ENCODE measurements at places on chromosomes 12 and 14.

GRCh38 chr12:25494926-25495325, 58.2 kb downstream of the LMNTD1 start:
- no peak for DNase-seq

DNA sequence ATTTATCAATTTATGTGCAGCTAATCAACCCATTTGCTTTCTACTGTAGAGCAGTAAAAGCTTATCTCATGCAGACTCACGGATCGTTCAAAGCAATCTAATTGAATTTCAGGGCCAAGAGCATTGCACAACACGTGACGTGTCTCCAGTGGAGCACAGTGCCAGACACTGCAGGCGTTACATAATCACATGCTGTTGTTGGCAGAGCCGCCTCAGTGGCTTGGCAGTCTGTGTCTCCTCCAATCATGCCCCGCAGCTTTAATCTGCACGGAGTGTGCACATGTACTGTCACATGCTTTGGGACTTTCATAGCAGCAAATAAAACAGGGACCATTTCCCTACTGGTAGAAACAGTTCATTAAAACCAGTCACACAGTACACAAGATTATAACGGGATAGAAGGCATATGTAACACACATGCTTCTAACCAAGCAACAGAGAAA, 309.3 kb downstream of the ITPR2 start:
- DNase-seq, result no peak

DNA sequence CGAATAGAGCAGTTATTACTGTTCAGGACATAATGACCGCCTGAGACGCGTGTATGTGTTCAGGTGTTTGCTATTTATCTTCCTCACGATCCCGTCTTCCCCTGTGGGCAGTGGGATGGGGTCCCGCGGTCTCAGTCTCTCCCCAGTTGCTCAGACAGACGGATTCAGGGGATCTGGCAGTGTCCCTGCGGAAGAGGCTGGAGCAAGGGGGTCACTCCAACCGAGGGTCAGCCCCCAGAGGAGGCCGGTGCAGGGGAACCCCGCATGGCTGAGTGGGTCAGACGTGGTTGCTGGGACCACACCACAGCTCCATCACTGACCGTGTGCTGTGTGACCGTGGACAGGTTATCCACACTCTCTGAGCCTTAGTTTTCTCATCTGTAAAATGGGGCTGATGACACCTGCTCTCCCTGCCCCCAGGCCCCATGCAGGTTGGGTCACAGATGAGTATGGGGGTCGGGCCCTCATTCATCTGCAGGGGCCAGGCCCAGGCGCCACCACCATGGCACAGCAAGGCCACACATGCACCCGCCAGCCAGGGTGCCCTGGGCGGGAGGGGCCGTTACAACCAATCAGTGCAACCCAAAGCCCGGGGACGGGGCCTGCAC, 5.2 kb downstream of the MMP17 start:
- no peak for DNase-seq

DNA sequence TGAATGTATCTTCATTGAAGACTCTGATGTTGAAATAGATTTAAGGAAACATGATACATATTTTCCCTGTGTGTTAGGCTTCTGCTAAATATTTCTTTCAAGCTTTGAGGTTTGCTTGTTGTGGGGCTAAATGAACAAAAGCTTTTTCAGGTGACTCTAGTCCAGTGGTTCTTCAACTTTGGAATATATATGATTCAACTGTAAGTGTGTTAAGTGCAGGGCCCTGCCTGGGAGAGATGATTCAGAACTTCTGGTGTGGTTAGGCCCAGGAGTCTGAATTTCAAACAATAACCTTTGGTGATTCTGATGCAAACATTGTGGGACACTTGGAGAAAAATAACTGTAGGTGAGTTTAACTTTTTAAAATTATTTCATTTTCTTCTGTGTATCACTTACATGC, 93.0 kb downstream of the TRHDE start:
- no peak for DNase-seq

GRCh38 chr14:68507544-68508081, 285.3 kb downstream of the ZFP36L1 start:
- no peak for DNase-seq

DNA sequence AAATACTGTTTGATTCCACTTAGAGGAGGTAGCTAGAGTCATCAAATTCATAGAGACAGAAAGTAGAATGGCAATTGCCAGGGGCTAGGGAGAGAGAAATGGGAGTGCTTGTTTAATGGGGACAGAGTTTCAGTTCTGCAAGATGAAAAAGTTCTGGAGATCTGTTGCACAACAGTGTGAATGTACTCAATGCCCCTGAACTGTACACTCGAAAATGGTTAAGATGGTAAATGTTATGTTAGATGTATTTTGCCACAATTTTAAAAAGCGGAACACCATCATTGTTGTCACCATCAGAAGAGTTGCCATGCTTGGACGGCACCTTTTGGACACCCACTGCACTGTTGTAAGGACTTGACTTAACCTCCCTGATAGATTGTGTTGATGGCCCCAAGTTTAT, 106.9 kb downstream of the SCARB1 start:
- DNase-seq, result no peak
